H1 (cell line): ENCODE measurements at places on chromosomes 5 and 9.

DNA sequence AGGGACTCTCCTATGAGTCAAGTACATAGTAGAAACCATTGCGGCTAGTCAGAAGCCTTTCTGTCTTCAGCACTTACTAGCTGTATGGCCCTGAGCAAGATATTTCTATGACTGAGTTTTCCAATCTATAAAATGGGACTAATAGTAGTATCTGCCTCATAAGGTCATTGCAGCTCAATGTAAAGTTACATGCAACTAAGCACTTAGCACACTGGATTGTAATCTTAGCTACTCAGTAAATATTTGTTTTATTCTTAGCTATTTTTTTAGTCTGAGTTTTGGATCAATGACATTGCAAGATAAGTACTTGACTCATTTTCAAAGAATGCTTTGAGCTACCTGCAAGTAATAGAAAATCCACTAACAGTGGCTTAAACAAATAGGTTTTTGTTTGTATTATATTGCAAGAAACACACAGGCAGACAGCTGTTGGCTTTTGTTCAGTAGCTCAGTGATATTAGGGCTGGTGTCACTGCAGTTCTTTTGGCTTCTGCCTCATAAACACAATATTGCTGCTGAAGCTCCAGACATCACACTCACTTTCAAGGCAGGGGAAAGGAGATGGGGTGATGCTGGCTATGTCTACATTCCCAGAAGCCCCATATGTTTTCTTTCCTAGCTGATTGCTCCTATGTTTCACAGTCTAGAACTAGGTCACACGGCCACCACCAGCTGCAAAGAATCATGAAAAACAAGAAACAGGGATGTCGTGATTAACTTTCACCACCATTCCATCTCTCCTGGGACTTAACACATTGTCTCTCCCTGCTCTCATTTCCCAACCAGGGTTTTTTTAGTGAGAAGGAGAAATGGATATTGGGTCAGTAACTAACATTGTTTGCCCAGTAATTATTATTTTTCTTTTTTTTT lies 26.9 kb upstream of the FAT2 start:
- no peak for DNase-seq

DNA sequence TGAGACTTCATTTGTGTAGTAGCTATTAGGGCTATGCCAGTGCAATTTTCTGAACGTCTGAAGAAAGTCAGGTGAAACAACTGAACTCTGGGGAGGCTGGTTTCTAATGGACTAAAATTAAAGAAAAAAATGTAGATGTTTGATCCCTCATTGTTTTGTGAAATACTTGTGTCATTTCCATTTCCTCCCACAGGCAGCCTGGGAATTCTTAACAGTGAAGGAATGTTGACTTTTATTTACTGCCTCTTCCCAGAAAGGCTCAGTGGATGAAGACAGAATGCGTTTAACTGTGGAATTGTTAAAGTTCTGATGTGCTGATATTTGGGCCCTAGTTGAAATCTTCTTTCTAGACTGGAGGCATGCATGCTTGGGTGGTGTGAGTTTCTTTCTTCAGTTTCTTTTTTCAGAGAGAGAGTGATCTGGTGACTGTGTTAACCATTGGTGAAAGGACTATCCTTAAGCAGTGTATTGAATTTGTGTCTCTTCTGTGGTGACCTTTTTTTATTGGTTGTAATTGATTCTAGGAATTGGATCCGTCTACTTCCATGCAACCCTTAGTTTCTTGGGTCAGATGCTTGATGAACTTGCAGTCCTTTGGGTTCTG lies 15.5 kb downstream of the ACER2 start:
- no peak for DNase-seq

- no peak for DNase-seq
Observed at GRCh38 chr5:82107267-82107666, 135.4 kb downstream of the ATG10 start.

GRCh38 chr5:74149395-74149794 lies 491.1 kb downstream of the ENC1 start:
- DNase-seq, result no peak

GRCh38 chr5:176391999-176392398 lies 3.4 kb downstream of the HIGD2A start:
- no peak for DNase-seq

DNA sequence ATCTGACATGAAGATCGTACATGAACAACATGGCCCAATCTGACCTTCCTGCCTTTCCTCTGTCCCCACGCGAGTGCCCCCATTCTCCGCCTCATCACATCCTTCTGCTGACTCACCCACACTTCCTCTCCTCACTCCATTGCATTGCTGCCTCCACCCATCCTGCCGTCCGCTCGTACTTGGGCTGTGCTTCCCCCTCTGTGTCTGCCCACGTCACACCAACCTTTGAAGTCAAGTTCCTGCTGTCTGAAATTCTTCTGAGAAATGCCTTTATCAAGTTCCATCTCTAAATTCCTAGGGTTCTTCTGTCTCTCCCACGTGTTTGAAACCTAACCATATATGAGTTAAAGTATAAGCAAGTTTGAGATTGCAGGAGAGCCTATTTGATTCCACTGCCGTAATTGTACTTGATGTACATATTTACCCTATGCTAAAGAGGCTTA lies 18.0 kb upstream of the STARD4 start:
- no peak for DNase-seq

- no peak for DNase-seq
Observed at GRCh38 chr5:179113945-179114641, 53.9 kb downstream of the ZNF354C start.

GRCh38 chr9:114235033-114235661 lies 79.8 kb downstream of the COL27A1 start:
- DNase-seq, result no peak

GRCh38 chr5:134937526-134937925 lies 30.2 kb upstream of the CATSPER3 start:
- no peak for DNase-seq

DNA sequence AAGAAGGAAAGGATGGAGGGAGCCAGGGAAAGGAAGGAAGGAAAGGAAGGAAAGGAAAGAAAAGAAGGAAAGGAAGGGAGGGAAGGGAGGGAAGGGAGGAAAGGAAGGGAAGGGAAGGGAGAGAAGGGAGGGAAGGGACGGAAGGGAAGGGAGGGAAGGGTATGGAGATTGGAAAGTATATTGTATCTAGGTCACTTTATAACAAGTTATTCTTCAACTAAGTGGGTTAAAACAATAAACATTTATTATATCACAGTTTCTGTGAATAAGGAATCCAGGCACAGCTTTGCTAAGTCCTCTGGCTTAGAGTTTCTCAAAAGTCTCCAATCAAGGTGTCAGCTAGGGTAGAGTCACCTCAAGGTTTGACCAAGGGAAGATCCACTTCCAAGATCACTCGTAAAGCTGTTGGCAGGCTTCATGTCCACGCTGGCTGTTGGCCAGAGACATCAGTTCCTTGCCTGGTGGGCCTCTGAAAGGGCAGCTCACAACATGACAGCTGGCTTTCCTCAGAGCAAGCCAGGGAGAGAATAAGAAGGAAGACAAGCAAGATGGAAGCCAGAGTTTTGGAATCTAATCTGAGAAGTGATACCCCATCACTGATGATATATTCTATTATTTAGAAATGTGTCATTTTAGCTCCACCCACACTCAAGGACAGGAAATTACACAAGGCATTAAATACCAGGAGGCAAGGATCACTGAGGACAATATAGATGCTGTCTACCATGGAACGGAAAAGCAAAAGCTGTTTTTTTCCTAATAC lies 105.1 kb downstream of the DEPDC1B start:
- no peak for DNase-seq

GRCh38 chr5:178450121-178451028 lies 139.8 kb downstream of the COL23A1 start:
- DNase-seq, result no peak
